ENCODE measurements at places on chromosomes 1 and 21.
A peak's percentile ranks its signal among the peaks of the same experiment; 100 is the strongest.

DNA sequence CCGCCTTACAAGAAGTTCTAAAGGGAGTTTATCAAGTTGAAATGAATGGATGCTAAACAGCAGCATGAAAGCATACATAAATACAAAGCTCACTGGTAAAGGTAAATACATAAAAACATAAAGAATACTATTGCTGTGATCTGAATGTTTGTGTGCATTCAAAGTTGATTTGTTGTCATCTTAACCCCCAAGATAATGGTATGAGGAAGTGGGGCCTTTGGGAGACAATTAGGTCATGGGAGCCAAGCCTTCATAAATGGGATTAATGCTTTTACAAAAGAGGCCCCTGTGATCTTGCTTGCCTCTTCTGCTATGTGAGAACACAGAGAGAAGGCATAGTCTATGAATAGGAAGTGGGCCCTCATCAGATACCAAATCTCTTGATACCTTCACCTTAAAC lies 209.0 kb upstream of the SAMSN1 start:
- no peak for DNase-seq

GRCh38 chr1:159214149-159214760 lies 9.6 kb downstream of the ACKR1 start:
- DNase-seq = peak; percentile 58

GRCh38 chr1:31214316-31215064 lies 25.2 kb downstream of the NKAIN1 start:
- DNase-seq = peak; percentile 18

DNA sequence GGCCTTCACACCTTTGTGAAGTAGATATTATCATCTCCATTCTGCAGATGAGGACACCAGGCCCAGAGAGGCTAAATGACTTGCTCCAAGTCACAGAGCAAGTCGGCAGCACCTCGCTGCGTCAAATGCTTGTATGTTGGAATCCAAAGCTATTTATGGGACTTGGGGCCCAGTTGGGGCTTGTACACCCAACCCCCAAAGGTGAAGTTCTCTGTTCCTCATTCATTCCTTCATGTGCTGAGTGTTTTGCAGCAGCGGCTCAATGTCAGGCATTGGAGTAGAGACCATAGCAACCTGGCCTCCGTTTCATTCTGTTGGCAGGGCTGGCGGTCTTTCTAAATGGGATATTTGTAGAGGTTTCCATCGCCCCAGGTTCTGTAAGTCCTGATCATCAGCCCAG lies 113.4 kb upstream of the SLC25A33 start:
- no peak for DNase-seq

DNA sequence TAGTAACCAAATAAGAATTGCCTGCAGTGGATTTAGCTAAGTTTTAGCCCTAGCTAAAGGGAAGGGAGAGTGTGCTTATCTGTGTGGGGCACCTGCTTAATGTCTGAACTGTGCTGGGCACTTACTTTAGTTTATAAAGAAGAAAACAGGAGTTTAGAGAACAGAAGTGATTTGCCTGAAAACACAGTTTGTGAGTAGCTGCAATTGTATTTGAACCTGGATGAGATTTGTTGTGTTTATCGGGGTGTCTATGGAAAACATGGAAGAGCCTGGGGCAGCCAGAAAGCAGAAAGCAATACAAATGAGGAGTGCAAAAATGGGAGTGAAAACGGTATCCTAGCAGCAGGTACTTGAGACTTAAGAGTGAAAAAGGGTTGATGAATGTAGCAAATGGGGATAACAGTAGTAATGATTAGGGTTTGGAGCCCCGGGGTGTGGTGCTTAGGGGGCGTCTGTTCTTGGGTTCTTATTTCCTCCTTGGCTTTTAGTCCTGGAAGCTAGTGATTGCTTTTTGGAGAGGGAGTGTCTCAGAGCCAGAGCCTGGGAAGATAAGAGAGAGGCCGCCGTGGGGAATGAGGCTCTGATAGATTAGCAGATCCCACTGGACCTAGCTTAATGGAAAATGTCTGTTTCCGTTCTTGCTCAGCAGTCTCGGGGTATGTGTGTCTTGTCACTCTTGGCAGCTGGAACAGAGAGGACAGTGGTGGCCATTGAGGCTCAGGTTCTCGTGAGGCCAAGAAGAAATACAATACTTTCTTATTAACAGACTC lies 5.6 kb downstream of the PRCC start:
- DNase-seq = no peak

GRCh38 chr21:31317688-31318087 lies 26.4 kb downstream of the TIAM1 start:
- no peak for DNase-seq

DNA sequence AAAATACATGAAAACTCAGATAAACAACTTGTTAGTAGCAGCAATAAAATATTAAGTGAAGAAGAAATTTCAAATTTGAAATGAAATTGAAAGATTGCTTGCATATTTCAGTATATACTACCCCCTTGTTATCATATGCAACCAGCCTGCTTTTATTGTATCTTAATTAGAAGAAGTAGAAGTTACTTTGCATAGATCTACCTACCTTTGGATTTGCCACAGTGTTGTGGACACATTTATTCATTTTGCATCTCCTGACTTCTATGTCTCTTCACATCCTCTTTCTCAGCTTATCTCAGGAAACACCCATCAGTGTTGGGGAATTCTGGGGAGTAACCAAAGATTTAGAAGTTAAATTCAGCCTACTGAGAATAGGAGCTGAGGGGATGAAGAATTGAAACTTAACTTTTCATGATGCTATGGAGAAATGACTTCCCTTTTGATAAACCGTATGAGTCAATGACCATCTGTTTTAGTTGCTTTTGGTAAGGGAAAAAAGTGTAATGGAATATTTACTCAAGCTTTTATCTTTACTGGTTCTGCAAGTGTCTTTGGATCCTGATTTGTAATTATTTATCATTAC lies 96.9 kb downstream of the RGL1 start:
- DNase-seq = no peak

GRCh38 chr1:232471250-232471649 lies 158.7 kb downstream of the SIPA1L2 start:
- peak; percentile 71 for DNase-seq

DNA sequence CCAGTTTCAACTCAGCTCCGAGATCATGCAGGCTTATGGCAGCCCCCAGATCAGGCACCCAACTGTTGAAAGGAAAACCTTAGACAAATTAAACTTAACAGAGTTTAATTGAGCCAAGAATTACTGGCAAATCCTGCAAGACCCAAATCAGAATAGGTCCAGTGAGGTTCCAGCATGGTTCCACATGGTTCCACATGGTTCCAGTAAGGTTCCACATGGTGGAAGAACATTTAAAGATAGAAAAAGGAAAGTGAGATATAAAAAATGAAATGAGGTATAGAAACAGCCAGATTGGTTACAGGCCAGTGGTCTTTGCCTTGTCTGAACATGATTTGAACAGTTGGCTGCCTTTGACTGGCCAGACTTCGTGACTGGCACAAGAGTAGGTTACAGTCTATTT lies 288.8 kb upstream of the LRRC7 start:
- no peak for DNase-seq

DNA sequence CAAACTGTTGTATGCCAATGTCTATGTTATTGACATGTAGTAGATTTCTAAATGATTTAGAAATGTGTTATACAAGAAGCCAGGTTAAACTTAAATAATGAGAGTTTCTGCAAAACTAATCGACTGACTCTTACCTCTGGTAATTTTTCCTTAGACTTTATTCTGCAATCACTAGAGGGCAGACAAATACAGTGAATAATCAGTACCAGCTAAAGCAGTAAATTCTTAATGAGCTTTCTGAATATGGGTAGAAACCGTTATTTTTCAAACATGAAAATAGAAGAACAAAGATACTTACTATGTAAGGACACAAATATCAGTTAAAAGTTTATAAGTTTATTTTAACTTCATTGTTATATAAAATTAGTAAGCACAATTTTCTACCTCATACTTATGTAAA lies 97.9 kb upstream of the RGS1 start:
- peak; percentile 66 for DNase-seq

- peak; percentile 70 for DNase-seq
Measured at GRCh38 chr1:245956225-245956624, 550.9 kb downstream of the SMYD3 start.

DNA sequence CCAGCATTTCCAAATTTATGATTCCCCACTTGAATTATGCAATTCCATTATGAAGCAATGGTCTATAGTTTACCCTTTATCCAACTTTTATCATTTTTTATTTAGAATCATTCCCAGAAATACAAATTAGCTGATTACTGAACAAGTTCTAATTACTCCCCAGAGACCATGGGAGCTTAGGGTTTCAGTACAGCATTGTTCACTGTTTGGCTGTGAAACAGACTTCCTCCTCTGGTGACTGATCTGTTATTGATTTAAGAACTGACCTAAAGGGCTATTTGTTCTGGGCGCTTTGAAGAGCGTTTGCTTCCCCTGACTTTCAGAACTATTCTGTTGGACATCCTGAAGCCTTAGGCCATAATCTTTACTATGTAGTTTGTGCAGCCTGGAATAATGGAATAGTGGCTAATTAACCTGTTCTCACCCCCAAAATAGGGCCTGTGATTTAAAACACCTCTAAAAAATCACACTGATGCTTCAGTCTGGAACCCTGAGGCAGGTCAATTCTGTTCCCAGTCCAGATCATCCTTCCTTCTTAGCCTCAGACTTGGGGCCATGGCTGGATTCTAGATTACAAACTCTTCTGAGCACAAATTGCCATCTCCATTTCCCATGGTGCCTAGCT lies 58.7 kb downstream of the ALG14 start:
- no peak for DNase-seq

- DNase-seq = no peak
Measured at GRCh38 chr1:241800640-241801039, 47.4 kb upstream of the EXO1 start.

DNA sequence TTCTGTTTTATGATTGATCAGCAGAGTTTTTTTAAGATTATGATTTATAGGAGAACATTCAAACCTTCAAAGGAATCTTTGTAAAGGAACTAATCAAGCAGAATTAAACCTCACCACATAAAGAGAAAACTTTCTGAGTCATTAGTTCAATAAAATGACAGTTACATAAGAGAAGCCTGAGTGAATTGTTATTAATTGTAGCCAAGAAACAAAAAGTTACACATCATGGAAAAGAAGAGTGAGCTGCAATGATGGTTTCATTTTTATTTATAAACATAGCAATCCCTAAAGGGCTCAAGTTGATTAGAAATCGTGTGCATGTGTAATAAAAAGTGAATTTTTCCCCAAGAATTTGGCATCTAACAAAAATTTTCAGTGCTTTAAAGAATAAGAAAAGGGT lies 731.4 kb downstream of the LTN1 start:
- DNase-seq = no peak

- DNase-seq = peak; percentile 91
Measured at GRCh38 chr1:224632381-224632871, 16.3 kb downstream of the CNIH3 start.

DNA sequence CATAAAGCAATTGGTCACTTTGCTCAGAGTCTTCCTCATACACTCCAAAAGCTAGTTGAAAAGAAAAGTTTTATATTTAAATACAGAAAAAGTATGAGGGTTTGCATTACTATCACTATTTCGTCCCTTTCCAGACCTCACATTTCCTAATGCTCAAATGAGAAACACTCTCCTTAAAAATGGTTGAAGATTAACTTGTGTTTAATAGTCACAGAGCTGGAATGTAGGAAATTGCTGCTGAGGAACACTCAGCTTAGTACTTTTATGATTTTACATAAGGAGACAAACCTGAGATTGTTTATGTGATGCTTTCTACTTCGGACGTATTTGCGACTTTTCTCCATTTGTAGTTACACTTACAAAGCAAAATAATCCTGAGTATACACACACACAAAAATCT lies 39.8 kb downstream of the MYSM1 start:
- no peak for DNase-seq

DNA sequence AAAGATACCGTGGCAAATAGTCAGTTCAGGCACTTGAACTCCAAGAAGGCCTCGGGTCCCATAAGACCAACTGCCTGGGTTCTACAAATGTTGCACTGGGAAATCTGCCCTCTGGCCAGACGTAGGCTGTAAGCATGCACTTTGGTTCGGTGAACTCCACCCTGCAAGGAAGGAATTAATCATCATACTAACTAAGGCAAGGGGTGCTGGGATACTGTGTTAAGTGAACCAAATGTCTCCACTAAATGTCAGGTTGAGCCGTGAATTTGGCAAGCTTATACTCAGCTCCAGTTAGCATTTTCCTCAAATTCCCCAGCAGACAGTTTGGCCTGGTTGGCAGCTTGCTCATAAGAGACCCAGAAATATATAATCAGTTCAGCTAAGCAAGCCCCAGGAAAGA lies 385.9 kb downstream of the GPATCH2 start:
- DNase-seq = no peak

GRCh38 chr1:28985427-28985826 lies 71.1 kb downstream of the EPB41 start:
- no peak for DNase-seq

- no peak for DNase-seq
Measured at GRCh38 chr1:93076268-93076667, 2.8 kb upstream of the MTF2 start.

All from ELR (cell line).